ENCODE measurements at places on chromosomes 7 and 10.

DNA sequence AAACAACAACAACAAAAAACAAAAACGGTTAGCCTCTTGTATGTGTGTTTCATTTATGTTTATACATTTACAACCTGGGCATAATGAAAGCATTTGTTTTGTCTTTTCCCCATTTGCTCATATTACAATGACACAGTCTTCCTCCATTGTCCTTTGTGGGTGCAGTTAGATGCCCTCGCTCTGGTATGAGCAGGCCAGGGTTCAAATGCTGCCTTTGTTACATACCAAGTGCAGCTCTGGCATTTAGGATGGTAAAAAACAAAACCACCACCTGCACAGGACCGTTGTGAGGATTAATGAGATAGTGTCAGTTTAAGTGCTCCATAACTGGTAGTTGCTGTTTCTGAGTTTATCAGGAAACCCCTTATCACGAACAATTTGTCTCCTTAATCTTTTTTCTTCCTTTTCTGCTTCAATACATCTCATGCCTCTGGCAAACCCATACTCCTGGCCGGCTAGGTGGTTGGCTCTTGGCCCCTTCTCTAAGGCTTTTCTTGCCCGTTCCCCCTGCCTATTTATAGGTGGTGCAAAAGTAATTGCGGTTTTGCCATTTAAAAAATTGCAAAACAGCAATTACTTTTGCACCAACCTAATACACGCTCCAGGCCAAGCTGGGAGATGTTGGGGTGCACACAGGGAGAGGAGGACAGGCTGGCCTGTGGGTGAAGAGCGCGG is 18.6 kb upstream of the TMEM225B start:
- DNase-seq, result no peak

DNA sequence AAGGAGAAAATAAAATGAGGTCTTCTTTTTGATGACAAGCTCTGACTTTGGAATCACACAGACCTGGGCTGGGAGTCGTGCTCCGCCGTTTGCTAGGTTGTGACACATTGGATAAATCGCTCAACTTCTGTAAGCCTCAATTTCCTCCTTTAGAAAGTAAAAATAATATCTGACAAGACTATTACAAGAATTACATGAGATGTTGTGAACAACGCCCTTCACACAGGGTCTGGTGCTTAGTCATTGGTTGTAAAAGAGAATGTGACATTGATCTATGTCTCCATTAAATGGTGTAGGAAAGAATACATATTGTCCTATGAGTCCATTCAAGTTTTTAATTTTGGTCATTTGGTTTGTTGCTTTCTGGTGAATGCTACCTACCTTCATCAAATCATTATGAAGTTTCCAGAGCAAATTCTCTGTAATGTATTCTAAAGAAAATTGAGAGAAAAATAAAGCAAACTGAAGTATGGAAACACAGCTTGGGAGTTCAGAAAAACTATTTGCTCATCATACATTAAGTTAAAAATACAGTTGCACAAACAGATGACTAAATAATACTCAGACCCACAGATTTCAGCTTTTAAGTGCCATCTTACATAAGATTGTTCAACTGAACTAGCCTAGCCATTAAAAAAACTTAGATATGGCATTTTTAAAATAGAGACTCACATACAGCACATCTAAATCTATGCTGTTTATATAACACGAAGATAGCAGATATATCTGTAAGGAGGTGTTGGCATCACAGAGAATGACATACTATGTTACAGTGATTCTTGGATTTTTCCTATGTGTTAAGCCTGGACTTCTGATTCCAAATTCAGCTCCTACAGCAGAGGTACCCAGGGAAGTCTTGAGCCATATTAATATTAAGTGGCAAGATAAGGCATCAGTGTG is 12.3 kb upstream of the ADRB1 start:
- no peak for DNase-seq

DNA sequence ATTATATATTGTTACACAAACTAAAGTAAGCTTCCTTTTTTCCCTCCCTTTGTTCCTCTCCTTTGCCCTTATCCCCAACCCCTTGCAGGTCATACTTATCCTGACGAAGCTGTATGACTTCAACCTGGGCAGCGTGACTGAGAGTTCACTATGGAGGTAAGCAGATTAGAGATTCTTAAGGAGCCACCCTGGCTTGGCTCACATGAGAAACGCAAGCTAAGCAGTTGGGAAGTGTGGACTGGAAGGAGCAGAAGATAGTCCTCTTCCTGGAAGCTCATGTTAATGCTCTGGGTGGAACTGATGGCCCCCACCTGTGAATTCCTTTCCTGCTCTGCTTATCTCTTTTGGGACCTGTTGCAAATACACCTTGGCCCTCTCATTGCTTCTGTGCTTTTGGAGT is 201.6 kb downstream of the SORCS3 start:
- DNase-seq, result no peak

GRCh38 chr7:114372619-114373018 is 42.0 kb upstream of the FOXP2 start:
- DNase-seq, result no peak
